ENCODE measurements at places on chromosomes 2 and 18.

- DNase-seq, result no peak
Measured at GRCh38 chr2:75303227-75303626, 103.9 kb upstream of the TACR1 start.

DNA sequence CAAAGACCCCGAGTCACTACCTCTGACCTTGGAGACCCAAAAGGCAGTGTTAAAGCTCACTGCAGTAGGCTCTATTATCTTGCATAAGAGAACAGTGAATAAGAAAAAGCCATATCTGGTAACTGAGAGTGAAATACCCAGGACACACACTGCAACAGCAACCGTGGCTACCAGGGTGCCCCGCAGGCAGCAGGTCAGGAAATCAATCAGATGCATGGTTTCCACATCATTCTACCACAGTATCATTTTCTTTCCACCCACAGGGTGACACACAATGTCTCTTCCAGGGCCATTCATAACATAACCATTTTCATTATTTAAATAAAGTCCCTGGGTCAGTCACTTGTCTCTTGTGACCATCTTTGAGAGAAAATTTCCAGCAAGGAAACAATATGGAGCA lies 131.3 kb downstream of the CCBE1 start:
- peak; percentile 16 for DNase-seq

DNA sequence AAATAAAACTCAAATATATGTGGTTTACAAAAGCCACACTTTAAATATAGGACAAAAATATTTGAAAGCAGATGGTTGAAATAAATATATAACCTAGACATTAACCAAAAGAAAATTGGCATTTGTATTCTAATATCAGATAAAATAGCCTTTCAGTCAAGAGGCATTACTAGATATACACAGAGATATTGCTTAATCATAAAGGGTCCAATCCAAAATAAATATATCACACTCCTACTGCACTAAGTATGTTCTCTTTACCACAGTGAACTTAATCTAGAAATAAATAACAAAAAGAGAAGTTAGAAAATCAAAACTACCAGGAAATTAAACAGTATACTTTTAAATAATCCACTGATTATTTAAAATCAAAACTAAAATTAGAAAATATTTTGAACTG lies 34.2 kb upstream of the KCNJ3 start:
- DNase-seq, result no peak

GRCh38 chr2:95079199-95079683 lies 42.4 kb downstream of the MRPS5 start:
- no peak for DNase-seq

GRCh38 chr18:70448588-70448987 lies 159.7 kb downstream of the SOCS6 start:
- no peak for DNase-seq

- DNase-seq, result no peak
Measured at GRCh38 chr2:45754131-45755010, 102.9 kb downstream of the PRKCE start.

GRCh38 chr2:53475321-53475720 lies 292.3 kb upstream of the CHAC2 start:
- peak; percentile 54 for DNase-seq

DNA sequence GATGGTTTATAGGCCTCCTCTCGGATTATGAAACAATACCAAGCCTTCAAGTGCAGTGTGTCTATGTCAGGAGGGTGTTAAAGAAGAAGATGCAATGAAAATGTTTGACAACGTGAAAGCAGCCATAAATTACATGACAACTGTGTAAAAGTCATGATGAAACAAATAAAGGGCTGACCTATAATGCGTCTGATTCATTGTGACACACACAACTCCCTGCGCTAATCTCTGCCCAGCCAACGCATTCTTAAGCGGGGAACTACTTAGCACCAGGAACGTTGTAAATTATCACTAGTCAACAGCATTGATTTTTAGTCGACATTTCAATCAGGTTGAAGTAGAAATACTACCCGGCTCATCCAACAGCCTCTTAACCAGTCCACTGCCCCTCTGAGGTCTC lies 26.8 kb downstream of the BCL11A start:
- DNase-seq, result no peak

- no peak for DNase-seq
Measured at GRCh38 chr2:168158586-168158985, 88.8 kb downstream of the STK39 start.

DNA sequence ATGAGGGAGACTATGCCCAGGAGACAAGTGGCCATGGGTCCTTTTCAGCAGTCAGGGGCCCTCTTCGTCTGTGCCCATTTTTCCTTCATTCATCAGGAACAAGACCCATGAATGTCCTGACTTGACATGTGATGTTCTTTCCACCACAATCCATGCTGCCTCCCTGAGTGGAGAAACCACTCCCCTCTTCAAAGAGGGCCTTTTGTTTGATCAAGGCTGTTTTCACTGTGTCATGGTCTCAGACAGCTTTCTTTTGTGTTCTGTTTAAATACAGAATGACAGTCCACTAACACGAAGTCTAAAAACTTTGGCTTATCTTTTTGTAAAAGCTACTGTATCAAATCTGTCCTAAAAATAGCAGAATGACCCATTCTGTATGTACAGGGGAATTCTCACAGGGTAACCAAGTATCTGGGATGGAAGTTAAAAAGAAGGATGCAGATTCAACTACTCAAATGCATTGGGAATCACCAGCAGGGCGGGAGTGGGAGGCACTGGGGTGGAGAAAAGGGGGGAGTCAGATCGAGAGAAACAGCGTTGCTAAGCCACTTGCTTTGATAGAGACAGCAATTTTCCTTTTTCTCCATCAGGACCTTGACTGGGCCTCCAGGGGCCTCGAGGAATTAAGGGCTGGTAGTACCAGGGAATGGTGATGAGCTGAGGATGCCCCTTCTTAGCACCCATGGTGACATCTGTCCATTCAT lies 13.9 kb downstream of the LRP2 start:
- DNase-seq, result no peak

GRCh38 chr2:9641641-9642040 lies 10.8 kb upstream of the YWHAQ start:
- no peak for DNase-seq

DNA sequence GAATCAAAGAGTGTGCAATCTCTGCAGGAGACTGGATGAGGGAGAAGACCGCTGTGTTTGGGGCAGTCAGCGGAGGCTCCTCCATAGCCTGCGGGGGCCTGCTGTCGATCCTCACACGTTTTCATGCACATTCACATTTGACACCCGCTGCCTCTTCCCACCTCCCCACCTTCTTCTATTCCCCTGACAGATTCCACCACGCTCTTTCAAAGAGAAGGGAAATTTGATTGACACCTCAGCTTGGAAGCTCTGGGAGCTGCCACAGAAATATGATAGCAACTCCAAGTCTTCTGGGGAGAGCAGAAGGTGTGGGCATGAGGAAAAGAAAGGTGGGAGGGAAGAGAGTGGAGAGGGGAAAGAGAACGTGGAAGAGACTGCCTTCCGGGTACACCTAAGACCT lies 87.5 kb downstream of the BOD1L2 start:
- DNase-seq, result no peak

DNA sequence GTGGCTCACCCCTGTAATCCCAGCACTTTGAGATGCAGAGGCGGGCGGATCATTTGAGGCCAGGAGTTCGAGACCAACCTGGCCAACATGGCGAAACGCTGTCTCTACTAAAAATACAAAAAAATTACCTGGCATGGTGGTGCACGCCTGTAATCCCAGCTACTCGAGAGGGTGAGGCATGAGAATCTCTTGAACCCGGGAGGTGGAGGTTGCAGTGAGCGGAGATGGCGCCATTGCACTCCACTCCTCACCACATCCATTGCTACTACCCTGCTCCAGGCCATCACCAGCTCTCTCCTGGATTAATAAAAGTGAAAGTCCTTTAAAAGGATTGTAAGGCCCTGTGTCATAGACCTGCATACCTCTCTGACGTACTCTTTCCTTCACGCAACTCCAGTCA lies 1.2 kb downstream of the RMP24 start:
- DNase-seq, result no peak

- DNase-seq, result no peak
Measured at GRCh38 chr18:78619854-78620253, 359.8 kb upstream of the SALL3 start.

DNA sequence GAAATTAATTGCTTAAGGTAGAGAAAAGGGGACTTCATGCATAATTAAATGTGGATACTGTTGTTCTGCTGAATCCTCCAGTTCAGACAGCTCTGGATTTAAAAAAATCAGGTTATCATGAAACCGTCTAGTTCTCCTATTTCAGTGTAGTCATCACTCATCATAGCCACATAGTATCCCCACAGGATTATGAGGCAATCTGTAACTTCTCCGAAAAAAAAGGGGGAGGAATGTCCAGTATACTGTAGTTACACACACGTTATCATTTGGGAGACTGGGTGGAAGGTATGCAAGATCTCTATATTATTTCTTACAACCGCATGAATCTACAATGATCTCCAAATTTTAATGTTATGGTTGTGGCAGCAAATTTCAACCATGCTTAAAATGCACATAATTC lies 114.0 kb downstream of the HIBCH start:
- peak; percentile 32 for DNase-seq

GRCh38 chr2:9330612-9331270 lies 92.6 kb downstream of the ITGB1BP1 start:
- no peak for DNase-seq

GRCh38 chr18:79951545-79952455 lies at the start of gene SLC66A2:
Gene SLC66A2 (minus strand): TSS chr18:79951653. CDS start chr18:79950926, 727 bp downstream.
- peak; percentile 85 for DNase-seq

GRCh38 chr2:226773291-226773690 lies 26.3 kb downstream of the IRS1 start:
- peak; percentile 53 for DNase-seq

- DNase-seq, result no peak
Measured at GRCh38 chr18:73827801-73828200, 319.8 kb downstream of the FBXO15 start.

DNA sequence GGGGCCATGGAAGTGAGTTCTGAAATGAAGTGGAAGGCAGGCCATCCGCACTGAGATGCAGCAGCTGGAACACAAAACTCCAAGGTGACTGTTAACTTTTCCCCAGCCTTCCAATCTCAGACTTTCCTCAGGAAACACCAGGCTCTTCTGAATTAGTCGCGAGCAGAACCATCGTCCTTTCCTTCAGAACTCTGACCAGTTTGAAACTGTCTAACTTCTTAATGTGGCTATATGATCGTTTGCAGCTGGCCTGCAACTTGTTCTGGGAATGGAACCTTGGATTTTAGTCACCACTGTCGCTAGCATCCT lies 620 bp upstream of the RPL37A start:
- DNase-seq, result no peak

- no peak for DNase-seq
Measured at GRCh38 chr2:40725950-40726349, 274.1 kb upstream of the SLC8A1 start.

DNA sequence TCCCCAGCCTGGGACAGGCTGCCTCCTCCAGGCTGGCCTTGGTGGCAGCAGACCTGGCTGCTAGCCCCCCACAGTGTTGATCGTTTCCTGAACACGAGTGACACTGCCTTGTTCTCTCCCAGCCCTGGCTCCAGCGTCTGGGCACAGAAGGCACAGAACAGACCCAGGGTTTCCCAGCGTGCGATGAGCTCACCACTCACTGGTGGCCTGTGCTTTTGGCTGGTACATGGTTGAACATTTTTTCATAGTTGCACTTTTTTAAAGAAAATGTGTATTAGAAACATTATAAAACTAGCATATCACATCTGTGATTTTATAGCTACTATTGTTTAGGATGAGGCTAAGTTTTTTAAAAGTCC lies 40.9 kb downstream of the SCTR start:
- DNase-seq, result no peak

GRCh38 chr2:167048829-167049228 lies 160.5 kb downstream of the XIRP2 start:
- DNase-seq, result no peak

- peak; percentile 18 for DNase-seq
Measured at GRCh38 chr2:118672571-118673158, 174.8 kb downstream of the EN1 start.

DNA sequence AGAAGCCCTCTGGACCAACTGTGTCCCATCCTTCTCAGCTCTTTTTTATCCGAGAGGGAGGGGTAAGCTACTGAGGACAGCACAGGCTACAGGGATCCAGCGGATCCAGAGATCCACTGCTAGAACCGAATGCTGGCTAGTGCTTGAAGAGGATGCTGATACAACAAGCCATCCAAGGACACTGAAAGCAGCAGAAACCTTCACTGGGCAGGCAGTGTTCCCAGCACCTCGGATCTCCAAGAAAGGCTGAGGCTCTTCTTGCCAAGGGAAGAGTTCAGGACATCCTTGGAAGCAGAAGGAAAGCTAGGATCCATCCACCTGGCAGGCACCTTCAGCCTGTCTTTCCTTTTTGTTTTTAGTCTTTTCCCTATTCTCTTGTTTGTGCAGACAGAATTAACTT lies 13.2 kb upstream of the FHOD3 start:
- DNase-seq, result no peak

DNA sequence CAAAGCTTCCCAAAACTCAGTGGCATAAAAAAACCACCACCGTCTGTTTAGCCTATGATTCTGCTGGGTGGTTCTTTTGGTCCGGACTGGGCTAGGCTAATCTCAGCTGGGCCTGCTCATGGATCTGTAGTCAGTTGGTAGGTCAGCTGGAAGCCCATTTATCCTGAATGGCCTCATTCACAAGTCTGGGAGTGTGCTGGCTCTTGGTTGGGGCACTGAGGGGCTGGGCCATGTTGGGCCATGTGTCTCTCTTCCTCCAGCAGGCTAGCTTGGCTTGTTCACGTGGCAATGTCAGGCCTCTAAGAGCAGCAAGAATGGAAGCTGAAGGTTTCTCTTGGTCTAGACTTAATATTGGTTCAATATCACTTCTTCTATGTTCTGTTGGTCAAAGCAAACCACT lies 95.7 kb upstream of the HS6ST1 start:
- DNase-seq, result no peak

DNA sequence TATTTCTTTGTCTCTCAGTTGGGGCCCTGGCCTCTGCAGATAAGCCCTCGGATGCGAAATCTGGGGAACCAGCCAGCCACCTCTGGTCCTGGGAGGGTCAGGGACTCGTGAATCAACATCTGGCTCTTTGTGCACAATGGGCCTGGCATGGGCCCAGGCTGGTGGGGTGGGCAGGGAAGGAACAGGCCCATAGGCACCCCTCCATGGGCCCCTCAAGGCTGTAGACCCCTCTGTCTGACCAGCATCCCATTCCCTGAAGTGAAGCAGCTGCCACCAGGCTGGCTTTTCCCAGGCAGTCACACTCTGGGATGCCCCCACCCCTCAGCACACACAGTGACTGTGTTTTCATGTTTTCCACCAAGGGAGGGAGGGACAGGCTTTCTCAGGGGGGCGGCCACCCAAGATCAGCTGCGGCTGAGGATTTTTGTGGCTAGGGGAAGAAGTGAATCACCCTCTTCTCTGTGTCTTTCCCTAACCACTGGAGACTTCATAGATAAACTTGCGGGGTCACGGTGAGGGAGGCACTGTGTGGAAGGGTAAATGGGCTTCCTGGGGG lies 166.0 kb downstream of the AGAP1 start:
- DNase-seq, result peak; percentile 94

- no peak for DNase-seq
Measured at GRCh38 chr2:73451263-73451972, 65.8 kb downstream of the ALMS1 start.

- peak; percentile 44 for DNase-seq
Measured at GRCh38 chr18:67509741-67510391, 6.7 kb downstream of the DSEL start.

- DNase-seq, result no peak
Measured at GRCh38 chr2:226411205-226411604, 388.4 kb downstream of the IRS1 start.
